Hematopoietic multipotent progenitor cell treated with erythropoietin and hydrocortisone succinate and interleukin-3 and kit ligand, for 8 days (in vitro differentiated cells): ENCODE measurements at places on chromosomes 11 and 22.

- DNase-seq: no peak
Observed at GRCh38 chr22:17518406-17518805, 44.9 kb upstream of the SLC25A18 start.

DNA sequence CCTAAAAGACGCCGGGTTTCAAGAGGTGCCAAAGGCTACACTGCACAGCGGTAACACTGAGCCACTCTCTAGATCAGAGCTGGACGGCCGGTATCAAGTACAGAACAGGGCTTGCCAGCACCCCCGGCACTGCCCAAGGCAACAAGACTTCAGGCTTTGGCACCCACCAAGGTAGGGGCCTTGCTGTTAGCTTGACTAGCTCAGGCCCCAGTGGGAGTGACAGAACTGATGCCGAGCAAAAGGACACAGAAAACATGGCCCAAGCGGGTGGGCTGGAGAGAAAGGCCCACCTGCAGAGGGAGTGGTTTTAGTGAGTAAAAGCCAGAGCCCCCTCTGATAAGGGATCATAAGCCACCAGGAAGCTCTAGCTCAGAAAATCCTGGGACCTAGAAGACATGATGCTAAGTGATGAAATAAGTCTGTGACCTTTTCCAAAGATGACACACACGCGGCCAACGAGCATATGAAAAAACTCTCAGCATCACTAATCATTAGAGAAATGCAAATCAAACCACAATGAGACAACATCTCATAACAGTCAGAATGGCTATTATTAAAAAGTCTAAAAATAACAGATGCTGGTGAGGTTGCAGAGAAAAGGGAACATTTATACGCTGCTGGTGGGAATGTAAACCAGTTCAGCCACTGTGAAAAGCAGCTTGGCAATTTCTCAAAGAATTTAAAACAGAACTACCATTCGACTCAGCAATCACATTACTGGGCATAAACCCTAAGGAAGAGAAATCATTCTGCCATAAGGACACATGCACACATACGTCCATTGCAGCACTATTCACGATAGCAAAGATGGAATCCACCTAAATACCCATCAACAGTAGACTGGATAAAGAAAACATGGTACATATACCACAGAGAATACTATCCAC is 12.9 kb downstream of the EHD1 start:
- no peak for DNase-seq

- no peak for DNase-seq
Observed at GRCh38 chr11:93984196-93984567, 37.0 kb upstream of the HEPHL1 start.

DNA sequence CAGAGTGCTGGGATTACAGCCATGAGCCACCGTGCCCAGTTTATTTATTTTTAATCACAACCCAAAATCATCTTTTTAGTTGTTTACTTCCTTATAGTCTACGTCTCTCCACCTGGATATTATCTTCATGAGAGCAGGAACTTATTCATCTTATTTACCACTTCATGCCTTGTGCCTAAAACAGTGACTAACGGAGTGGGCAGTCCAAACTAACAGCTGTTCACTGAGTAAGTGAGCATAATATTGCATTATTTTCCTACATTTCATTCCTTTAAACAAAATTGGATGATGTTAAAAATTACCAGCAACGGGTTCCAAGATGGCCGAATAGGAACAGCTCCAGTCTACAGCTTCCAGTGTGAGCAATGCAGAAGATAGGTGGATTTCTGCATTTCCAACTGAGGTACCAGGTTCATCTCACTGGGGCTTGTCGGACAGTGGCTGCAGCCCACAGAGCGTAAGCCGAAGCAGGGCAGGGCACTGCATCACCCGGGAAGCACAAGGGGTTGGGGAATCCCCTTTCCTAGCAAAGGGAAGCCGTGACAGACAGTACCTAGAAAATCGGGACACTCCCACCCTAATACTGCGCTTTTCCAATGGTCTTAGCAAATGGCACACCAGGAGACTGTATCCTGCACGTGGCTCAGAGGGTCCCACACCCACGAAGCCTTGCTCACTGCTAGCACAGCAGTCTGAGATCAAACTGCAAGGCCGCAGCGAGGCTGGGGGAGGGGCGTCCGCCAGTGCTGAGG is 14.1 kb downstream of the TMEM123 start:
- no peak for DNase-seq

DNA sequence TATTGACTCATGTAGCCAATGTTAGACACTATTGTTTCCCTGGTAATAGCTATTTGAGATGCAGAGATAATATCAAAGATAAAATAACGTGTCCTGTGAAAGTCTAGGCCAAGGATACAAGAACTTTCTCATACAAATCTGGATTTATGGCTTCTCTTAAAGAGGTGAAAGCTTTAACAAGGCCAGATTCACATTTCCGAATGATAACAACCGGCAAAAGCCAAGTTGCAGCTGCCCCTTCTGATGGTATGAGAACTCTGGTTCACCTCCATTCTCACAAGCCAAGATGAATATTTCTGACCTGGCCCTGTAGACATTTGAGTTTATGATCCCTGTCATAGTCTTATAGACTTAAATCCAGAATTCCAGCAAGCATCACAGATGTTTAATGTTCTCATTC is 230.4 kb upstream of the ZC3H12C start:
- no peak for DNase-seq

- no peak for DNase-seq
Observed at GRCh38 chr11:80944758-80945157, 1503.9 kb upstream of the TENM4 start.

DNA sequence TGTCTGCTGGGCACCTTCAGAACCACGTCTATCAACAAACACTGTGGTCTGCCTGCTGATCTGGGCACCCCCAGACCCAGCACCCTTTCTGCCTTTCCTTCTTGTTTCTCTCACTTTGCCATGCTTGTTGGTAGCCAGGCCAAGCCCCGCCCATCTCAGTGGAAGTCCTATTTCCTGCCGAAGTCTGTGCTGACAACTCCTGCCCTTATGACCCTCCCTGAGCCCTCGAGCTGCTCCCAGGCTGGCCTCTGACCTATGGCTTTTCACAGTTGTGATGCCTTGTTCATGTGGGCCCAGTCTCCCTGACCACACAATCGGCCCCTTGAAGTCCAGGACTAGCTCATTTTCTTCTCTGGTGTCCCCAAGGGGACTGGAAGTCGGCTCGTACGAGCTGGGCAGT is 132.1 kb downstream of the DSCAML1 start:
- DNase-seq: no peak

DNA sequence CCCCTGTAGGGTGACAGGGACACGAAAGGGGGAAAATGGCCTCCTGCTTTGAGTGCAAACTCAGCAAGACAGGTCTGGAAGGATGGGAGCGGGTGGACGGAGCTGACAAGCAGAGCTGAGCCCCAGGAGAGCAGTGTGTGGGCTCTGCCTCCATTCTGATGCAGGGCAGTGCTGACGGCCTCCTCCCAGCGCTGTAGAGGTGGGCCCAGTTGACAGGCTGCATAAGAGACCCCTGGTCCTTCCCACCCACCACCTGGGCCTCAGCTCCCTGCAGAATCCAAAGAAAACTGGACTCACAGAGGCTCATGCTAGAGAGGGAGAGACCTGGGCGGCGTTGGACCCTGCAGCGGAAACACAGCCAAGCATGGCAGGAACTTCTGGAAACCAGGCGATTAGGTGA is 1113.4 kb downstream of the BRD1 start:
- no peak for DNase-seq

GRCh38 chr11:1470681-1471611 is 15.6 kb downstream of the MOB2 start:
- no peak for DNase-seq

DNA sequence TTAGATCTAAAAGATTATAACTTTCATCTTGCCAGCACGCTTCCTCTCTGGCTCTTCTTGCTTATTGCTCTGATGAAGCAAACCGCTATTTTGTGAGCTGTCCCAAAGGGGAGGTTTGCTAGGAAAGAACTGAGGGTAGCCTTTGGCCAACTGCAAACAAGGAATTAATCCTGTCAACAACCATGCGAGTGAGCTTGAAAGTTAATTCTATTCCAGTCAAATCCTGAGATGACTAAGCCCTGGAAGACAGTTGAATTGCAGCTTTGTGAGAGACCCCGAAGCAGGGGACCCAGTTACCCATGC is 10.3 kb upstream of the RNF141 start:
- DNase-seq: no peak

- DNase-seq: no peak
Observed at GRCh38 chr11:1648653-1649420, 19.3 kb downstream of the KRTAP5-5 start.

- no peak for DNase-seq
Observed at GRCh38 chr22:28967163-28967665, 83.8 kb downstream of the ZNRF3 start.

- no peak for DNase-seq
Observed at GRCh38 chr11:130847517-130847916, 68.8 kb downstream of the SNX19 start.

DNA sequence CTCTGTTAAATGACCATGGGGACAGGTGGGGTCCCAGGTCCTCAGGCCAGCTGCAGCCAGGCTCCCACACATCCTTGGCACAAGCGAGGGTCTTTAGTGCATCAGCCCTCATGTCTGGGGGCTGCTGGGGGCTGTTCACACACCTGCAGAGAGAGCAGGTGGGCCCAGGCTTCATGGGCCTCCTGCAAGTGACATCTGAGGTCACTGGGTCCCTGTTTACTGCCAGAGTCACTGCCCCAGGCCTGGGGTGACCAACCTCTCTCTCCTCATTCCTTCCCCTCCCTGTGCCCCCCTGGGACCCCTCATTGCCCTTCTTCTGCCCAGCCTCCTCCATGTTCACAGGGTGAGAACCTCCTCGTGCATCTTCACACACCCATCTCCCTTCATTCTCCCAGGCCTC is 92.4 kb downstream of the RTL6 start:
- DNase-seq: no peak

DNA sequence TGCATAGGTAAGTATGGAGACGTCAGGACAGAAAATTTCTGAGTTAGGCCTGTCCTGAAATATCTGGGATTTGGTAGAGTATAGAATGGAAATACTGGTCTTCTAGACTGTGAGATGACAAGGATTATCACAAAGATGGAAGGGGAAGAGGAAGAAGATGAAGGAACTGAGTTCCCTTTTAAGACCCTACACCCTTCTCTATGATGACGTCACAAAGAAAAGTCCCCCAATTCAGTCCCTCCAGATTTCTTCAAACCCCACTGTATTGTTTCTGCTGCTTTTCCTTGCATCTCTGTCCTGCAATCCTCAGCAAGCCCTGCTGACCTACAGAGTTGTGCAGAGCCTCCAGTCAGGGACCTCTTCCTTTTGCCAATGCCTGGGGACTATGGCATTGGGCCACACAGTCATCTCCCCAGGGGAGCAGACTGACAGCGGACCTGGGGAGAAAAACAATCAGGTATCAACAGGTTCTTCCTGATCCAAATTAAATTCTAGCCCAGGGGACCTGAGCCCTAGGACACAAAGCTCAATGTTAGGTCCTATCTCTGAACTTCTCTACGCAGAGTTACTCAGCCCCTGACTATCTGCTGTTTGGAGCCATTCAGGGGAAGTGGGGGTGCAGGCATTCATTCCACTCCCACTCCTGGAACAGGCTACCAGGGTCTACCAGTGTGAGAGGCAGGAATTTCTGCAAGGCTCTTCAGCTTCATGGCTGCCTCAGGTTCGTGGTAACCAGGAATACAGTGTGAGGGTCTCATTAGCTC is 49.2 kb upstream of the POU2AF1 start:
- DNase-seq: no peak

- DNase-seq: no peak
Observed at GRCh38 chr22:38108561-38109319, 1.7 kb downstream of the BAIAP2L2 start.

DNA sequence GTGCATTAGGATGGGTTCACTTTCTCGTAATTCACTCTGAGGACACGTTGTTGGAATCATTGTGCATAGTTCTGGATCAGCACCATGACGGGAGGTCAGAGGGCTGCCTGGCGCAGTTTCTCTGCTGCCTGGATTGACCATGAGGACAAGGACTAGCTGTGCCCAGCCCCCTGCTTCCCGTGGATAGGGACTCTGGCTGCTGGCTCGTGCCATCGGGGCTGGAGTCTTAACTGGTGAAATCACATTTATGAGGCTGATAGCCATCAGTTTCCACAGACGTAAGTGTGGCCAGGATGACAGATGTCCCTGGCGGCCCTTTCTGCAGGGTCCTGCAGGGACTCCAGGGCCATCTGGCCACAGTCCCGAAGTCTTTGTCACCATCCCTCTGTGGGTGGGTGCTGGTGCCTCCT is 24.1 kb upstream of the GRAMD4 start:
- peak; percentile 48 for DNase-seq

DNA sequence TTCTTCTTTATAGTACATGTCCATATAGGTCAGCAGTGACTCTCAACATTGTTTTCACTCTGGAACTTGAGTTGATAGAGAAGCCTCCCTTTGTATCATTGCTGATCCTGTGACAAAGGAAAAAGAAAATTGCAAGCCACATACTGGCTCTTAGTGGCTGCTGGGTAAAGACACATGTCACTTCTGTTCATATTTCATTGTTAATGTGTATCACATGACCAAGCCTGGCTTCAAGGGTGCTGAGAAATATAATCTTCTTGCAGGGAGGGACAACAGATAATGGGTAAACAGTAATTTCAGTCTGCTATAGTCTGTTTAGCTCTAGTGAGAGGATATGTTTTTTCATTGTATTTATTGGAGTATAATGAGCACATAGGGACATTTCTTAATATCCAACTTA is 173.3 kb downstream of the PGR start:
- DNase-seq: no peak
